ENCODE measurements at places on chromosomes 16 and 17. TPM values are rescaled to one million over a fixed set of nuclear protein-coding genes. Genes with fewer than 3 reads are reported as not detected.

GRCh38 chr16:82641336-82641984, 14.7 kb downstream of the CDH13 start:
- DNase-seq = no peak

Gene ABCC11
- 0.30 TPM for total RNA-seq

DNA sequence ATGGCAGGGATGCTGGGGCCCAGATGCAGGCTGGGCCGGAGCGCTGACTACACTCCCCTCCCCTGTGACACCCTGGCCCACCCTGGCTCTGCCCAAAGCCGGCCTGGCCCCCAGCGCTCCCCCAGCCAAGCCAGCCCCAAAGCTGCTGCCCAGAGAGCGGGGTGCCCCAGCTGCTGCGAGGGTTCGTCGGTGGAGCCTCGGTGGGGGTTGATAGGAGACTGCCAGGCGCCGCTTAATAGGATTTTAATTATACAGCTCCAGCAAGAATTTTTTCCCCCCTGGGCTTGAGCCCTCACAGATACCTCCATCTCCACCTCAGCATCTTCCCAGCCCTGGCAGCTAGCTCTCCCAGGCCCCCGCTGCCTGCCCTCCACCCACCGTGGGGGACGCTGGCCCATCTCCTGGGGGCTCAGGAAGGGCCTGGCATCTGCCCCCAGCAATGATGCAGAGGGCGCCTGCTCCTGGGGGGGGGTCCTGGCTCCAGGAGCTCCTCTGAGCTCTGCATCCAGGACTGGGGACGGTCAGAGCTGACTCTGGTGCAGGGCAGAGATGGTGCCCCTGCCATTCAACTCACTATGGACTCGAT, 36.8 kb upstream of the DLX4 start:
- no peak for DNase-seq

Gene TEKT1
- not detected for total RNA-seq

Gene AOC2
- total RNA-seq = 0.89 TPM

GRCh38 chr17:68591583-68591982, 9.6 kb downstream of the FAM20A start:
- DNase-seq = no peak

GRCh38 chr17:58614859-58615459, 76.9 kb downstream of the TEX14 start:
- no peak for DNase-seq

GRCh38 chr17:39915559-39915958, 2.9 kb downstream of the GSDMB start:
- DNase-seq = no peak

GRCh38 chr17:83089328-83090132, 10.1 kb downstream of the METRNL start:
- no peak for DNase-seq

All from cardiac septum (tissue), 1 donor.